SJSA1 (cell line): ENCODE measurements at places on chromosomes 4 and X.

DNA sequence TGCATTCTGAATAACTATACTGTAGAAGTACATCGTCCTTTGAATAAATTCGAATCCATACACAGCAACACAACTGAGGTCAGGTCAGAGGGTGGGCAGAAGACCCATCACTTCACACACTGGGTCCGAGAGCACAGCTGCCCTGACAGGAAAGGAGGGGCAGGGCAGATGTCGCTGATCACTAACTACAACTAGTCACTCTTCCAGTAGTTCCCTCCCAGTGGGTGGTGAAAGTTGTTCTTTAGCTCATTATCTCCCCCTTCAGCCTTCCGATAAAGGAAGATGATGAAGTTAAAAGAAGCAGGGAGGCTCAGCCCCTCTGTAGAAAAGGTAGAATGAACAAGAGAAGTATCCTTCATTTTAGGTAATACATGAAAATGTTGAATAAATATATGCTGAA is 278.9 kb downstream of the INPP4B start:
- no peaks in the 10 kb centered on the region for H3K36me3 ChIP-seq

- H3K27me3 ChIP-seq, result no peaks in the 10 kb centered on the region
- no peak overlapping the region for H3K27ac ChIP-seq
- no peak overlapping the region for H3K4me3 ChIP-seq
- H3K36me3 ChIP-seq, result no peaks in the 10 kb centered on the region
Observed at GRCh38 chr4:165784672-165785071, 88.4 kb upstream of the TLL1 start.

DNA sequence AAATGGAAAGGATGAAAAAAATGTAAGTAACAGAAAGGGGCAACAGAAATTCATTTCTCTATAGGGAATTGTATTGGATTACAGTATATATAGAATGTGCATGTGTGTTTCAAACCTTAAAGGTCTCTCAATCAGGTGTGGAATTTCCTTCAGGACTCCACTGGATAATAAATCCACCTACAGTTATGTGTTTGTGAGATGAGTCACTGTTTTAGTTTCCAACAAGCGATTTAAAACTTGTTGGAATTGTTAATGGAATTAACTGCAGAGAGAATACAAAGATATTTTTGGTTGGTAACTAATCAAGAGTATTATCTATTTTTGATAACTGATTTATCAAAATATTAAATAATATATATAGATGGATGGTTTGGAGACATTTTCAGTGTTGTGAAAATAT is 32.8 kb downstream of the CEP44 start:
- no peak overlapping the region for H3K27ac ChIP-seq
- no peak for DNase-seq
- H3K4me3 ChIP-seq, result no peak overlapping the region

DNA sequence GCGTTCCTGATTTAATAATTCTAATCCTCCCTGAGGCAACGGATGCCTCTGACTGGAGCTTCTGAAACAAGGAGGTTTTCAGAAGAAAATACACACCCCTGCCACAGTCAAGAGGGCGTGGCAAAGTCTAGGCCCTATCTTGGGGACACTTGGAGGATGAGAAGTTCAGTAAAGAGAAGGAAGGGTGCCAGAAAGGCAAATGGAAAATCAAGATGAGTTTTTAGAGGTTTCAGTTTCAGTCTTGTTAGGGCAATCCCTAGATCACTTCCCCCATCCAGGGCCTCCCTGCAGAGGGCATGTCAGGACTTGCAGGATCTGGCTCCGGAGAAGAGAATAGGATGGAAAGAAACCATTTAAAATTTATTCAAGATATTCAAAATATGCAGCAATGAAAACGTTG is 28.5 kb upstream of the FGF2 start:
- H3K4me1 ChIP-seq, result peaks cover 25% of the 10 kb centered on the region
- peak overlapping the region; percentile 69 for H3K27ac ChIP-seq
- DNase-seq, result peak; percentile 90
- H3K36me3 ChIP-seq, result no peaks in the 10 kb centered on the region
- no peaks in the 10 kb centered on the region for H3K27me3 ChIP-seq

DNA sequence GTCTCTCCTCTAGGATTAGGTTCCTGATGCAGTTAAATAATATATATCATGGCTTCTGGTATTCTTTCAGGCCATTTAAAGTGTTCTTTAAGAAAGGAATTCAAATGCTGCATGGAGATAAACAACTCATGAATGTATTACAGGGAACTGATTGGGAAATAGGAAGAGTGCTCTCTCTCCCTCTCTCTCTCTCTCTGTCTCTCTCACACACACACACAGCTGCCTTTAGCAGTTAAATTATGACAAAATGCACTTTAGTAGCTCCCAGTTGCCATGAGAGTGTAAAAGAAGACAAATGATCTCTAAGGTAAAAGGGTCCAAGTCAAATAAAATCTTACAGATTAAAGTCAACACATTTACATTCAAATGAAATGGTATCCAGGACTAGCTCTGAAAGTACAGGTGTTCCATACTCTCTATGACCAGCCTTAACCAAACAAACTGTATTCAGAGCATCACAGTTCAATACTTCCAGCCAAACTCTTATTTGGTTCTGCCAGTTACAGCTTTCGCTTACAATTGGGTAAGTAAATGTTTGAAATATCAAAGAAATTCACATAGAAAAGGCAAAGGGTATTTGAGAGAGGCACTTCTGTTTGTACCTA is 94.7 kb upstream of the CXXC4 start:
- no peak overlapping the region for H3K27ac ChIP-seq
- H3K4me3 ChIP-seq, result no peak overlapping the region
- H3K36me3 ChIP-seq, result no peaks in the 10 kb centered on the region
- no peak for DNase-seq
- H3K4me1 ChIP-seq, result no peaks in the 10 kb centered on the region
